ENCODE measurements at places on chromosomes 6 and 20.
A peak's percentile ranks its signal among the peaks of the same experiment; 100 is the strongest.

DNA sequence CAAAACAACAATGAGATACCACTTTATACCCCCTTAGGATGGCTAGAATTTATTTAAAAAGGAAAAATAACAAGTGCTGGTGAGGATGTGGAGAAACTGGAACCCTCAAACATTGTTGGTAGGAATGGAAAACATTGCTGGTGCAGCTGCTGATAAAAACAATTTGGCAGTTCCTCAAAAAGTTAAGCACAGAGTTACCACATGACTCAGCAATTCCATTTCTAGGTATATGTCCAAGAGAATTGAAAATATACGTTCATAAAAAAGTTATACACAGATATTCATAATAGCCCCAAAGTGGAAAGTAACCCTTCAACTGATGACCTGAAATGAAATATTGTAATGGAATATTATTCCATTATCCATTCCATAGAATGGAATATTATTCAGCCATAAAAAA is 55.0 kb downstream of the CD83 start:
- no peak for DNase-seq

DNA sequence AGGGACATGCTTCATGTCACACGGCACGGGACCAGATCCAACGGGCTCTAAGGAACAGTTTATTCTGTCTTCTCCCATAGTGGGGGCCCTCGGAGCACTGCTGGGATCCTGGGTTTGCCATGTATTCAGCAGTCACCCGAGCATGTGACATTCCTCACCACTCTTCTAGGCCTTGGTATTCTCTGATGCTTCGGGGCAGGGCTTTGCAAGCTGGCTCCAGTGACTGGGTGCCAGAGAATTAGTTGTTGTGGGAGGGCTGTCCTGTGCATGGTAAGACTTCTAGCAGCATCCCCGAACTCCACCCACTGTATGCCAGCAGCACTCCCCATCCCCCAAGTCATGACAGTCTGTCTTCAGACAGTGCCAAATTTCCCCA is 5.4 kb downstream of the CCN5 start:
- no peak for DNase-seq

GRCh38 chr6:157436219-157436943 is 55.4 kb downstream of the ZDHHC14 start:
- DNase-seq, result no peak

- no peak for DNase-seq
These were observed 35.3 kb downstream of the TOX2 start for GRCh38 chr20:43949741-43950618.

- no peak for DNase-seq
These were observed 429 bp downstream of the AMD1 start for GRCh38 chr6:110874880-110875547.

DNA sequence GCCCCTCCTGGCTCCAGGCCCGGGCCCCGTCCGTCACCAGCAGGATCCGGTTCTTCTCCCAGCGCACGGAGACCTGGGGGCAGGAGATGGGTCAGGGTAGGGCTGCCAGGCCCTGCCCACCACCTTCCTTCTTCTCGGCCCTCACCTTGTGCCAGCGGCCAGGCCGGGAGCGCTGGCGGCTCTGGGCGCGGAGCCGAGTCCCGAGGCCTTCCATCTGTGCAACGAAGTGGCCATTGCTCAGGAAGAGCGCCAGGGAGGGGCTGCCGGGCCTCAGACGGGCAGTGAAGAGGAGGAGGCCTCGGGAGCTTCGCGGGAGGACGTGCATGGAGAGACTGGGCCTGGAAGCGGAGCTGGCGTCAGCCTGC is 7.9 kb downstream of the ADRM1 start:
- no peak for DNase-seq

- DNase-seq, result no peak
These were observed 4.2 kb downstream of the ELOVL4 start for GRCh38 chr6:79943133-79943532.

DNA sequence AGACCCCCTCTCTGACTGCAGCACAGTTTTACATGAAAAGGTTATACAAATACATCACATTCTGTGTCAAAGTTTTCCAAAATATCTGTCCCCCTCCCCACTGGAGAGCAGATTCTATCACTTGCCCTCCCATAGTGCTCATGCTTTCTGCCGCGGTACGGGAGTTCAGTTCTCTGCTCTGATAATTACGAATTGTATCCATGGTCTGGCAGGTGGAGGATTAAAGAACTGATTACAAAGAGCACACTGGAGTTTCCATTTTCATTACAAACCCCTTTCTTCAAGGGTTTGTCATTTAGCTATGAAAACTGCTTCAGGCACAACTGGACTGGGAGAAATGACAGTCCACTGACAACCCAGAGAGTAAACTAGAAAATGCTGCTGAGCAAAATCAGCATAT is 166.0 kb downstream of the PDSS2 start:
- no peak for DNase-seq

DNA sequence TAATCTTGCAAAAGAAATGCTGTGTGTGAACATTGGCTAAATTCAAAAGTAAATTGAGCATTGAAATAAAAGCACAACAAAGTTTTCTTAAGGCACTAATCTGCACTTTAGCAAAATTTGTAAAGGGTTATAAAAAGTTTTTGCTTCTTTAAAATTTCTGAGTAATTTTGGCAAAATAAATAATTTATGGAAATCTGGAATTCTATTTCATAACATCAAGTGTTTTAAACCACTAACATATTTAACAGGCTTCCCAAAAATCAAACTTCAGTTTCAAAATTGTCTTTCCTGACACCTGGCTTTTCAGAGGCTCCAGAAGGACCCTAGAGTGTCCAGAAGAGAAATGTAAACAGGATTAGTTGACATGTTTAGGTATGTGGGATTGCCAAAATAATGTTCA is 4.5 kb upstream of the RNGTT start:
- no peak for DNase-seq

- DNase-seq, result no peak
These were observed 116.0 kb upstream of the MRPS10 start for GRCh38 chr6:42333612-42334011.

DNA sequence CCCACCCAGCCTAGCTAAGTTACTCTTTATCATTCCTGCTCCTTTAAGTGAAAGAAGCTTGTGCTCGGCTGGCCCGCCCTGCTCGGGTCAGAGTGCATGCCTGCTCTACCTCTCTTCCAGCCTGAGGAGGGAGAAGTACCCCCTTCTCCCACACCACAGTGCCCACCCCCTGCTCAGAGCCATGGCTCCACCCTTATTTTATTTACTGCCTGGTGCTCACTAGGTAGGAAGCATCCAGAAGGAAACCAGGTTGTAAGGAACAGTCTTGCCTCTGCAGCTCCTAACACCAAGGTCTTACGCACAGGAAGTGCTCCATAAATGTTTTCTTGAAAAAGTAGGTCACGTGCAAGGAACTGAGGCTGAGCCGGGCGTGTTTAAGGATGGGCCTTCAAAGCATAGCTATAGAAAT is 105.7 kb upstream of the SNX9 start:
- no peak for DNase-seq

GRCh38 chr6:159966339-159966738 is 2.5 kb upstream of the IGF2R start:
- DNase-seq, result no peak

DNA sequence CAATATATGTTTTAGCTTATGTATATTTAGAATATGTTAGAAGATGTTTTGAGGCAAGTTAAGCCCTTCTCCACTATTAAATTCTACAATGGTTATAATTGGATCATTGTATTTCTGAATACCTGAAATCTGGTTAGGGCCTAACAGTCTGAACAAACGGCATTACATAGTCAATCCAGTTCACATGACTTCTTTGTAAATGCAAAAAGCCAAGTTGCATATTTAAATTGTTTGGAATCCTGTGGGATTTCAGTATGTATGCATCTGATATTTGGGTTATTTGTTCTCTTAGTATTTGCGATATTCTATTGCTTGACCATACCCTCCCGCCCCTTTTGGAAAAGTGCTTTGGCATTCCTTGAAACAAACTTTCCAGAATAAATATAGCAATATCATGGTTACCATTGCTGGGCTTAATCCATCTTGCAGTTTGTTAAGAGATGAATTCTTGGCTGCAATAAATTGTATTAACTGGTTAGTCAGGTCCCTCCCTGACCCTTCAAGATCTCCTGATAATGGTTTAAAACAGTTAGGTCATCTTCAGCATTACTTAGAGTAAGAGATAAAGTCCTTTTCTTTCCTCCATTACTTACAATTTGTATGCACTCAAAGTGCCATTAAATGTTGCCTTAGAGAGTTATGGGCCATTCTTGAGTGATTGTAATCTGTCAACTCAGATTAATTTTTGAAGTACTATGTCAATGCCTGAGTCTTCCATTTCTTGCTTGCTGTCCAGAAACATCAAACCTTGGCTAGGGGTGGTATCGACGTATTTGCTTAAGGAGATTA is 36.5 kb downstream of the LRRC1 start:
- no peak for DNase-seq

- peak; percentile 34 for DNase-seq
These were observed 95.6 kb downstream of the LAMP5 start for GRCh38 chr20:9609887-9610502.

GRCh38 chr6:146590492-146590891 is 8.3 kb upstream of the ADGB start:
- DNase-seq, result no peak

DNA sequence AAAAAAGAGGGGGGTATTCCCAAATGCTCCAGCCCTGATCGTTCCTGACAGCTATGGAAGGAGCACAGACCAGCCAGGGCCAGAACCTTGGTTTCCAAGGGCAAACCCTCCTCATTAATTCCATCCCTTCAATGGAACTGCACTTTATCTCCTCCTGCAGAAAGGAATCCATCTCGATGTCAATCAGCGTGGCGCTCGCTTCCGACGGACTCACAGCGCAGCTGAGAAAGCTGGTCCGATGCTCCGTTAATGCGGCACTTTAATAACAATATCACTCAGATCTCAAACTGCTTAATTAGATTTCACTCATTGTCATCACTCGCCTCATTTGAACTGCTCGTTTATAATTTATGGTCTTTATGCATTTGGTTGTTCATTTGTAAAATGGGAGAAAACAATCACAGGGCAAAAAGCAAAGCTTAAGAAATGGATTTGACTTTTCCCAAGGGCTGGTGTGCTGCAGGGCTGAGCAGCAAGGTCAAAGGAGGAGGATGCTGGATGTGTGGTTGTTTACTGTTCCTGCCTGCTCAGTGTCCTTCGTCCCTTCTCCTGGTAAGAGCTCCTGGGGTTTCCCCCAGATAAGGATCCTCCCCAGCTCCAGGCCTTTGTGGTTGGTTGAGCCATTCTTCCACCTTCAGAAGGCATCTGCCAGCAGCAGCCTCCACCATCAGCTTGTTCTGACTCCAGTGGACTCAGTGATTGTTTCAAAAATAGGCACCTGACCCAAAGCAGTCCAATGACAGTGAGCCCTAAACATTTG is 152.7 kb downstream of the ANKRD60 start:
- no peak for DNase-seq
